ENCODE measurements at places on chromosomes 13 and 19.

GRCh38 chr13:51034906-51035305 is 76.2 kb downstream of the C13orf42 start:
- no peak for DNase-seq

DNA sequence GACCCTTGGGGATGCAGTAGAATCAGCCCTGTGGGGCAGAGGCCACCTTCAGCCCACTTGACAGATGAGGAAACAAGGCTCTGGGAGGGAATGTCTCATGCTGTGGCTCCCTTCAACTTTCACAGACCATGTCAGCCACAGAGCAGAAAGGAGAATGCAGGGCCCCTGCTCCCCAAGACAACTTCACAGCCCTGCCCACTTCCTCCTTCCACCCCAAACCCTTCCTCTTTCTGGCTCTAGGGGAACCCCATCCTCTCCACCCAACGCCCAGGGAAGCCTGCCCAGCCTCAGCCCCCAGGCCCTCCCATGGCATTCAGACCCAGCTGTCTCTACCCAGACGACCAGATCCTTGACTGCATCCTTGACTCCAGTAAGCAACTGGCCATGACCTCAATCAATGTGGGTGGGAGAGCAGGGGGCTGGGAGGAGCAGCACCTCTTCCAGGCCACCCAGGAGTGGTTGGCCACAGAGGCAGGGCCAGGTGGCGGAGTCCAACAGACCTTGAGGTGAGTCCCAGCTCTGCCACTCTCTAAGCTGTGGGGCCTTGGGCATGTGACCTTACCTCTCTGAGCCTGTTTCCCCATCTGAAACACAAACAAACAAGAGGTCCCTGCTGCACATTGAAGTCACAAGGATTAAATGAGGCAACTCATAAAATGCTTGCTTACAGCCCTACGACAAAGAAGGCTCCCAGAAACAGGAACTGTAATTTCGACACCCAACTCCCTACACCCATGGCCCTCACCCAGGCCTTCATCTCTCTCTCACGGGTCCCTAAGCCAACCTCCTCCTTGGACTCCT is 15.8 kb downstream of the DEDD2 start:
- DNase-seq = peak; percentile 88

GRCh38 chr13:110103534-110103933 is 203.4 kb downstream of the COL4A1 start:
- DNase-seq = no peak

DNA sequence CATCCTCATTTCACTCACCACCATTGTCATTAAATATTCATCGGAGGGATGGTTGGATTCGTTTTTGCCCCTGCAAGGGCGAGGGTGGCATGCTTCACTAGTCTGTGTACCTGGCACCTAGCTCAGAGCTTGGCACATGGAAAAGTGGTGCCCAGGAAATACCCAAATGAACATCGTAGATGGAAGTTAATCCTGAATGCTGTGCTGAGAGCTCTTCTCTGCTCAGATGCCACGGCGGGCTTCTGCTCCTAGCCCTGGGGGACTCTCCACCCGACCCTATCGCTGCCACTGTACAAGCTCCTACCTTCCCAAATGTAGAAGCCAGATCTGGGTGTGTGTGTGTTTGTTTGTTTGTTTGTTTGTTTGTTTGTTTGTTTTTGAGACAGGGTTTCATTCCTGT is 113.0 kb upstream of the ZNF507 start:
- DNase-seq = no peak
